ENCODE measurements at places on chromosomes 16 and 17. TPM values are rescaled to one million over a fixed set of nuclear protein-coding genes. Genes with fewer than 3 reads are reported as not detected.
A peak's percentile ranks its signal among the peaks of the same experiment; 100 is the strongest.

- DNase-seq: peak; percentile 75
These were observed 15.4 kb upstream of the ZNF287 start for GRCh38 chr17:16584273-16584995.

- DNase-seq: no peak
These were observed 446 bp upstream of the PSMD11 start for GRCh38 chr17:32443827-32444300.

- no peak for DNase-seq
These were observed 4.5 kb upstream of the SAMD14 start for GRCh38 chr17:50134206-50135110.

DNA sequence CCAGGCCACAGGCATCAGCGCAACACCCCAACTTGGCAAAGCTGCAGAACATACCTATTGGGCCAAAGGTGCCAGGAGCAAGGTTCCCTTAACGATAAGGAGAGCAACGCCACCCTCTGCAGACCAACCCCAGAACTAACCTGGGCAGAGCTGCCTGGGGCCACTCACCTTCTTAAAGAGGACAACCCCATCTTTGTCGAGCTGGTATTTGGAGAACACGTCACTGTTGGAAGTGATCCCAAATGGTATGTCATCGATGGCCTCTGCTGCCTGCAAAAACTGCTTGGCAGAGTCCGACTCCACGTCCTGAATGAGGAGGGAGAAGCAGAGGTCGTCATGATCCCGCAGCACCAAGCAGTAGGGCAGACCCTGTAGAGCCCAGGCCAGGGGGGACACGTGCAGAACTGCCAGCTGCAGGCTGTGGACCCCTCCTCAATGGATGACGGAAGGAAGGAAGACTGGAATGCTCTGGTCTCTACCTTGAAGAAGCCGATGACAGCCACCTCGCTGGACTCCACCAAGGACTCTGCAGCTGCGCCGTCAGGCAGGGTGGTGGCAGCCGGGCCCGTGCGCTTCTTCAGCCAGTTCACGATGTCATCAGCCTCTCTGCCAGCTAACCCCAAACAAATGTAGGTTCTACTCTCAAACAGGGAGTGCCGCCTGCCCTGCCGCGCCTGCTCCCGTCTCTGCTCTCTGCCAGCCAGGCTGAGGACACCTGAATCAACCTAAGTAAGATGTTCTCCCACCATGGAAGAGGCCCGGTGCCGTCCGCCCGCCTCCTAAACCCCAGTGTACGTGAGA is 5.2 kb downstream of the P4HB start:
- DNase-seq: peak; percentile 28

DNA sequence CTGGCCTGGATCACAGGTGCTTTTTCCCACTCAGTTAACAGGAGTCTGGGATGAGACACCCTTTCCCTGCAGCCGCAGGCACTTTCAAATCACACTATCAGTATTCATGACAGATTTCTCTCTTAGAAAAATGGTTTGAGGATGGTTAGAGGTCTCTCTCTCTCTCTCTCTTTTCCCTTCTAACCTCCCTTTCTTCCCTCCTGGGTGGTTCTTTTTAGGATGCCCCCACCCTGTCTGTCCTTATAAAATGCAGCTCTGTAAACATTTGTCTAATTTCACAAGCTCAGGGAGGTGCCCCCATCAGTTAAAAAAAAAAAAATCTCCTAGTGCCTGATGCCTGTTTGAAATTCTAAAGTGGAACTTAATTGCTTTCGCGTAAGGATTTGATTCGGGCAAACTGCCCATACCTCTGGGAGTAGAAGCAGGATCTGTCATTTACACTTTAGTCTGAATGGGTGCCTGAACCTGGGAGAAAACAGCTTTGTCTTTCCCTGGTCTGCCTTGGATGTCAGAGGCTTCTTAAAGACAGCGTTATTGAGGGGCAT is 158.8 kb downstream of the CCDC182 start:
- DNase-seq: no peak

GRCh38 chr17:17757391-17757791 is 76.1 kb downstream of the RAI1 start:
- no peak for DNase-seq

- DNase-seq: no peak
These were observed 52.3 kb downstream of the KPNA2 start for GRCh38 chr17:68087851-68088250.

DNA sequence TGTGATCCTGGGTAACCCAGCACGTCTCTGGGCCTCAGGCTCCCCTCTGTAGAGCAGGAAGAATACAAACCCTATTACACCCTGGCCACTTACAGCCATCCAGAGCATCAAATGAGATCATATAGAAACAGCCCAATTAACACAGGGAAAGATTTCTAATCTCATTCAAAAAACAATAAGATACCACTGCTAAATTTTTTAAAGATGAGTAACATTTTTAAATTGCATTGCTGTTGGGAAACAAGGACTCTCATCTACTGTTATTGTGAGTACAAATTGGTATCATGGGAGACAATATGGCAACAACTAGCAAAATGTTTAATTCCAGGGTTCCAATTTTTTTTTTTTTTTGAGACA is 41.1 kb downstream of the SRL start:
- DNase-seq: peak; percentile 21

GRCh38 chr16:53952215-53953208 is 248.6 kb downstream of the FTO start:
- peak; percentile 63 for DNase-seq

DNA sequence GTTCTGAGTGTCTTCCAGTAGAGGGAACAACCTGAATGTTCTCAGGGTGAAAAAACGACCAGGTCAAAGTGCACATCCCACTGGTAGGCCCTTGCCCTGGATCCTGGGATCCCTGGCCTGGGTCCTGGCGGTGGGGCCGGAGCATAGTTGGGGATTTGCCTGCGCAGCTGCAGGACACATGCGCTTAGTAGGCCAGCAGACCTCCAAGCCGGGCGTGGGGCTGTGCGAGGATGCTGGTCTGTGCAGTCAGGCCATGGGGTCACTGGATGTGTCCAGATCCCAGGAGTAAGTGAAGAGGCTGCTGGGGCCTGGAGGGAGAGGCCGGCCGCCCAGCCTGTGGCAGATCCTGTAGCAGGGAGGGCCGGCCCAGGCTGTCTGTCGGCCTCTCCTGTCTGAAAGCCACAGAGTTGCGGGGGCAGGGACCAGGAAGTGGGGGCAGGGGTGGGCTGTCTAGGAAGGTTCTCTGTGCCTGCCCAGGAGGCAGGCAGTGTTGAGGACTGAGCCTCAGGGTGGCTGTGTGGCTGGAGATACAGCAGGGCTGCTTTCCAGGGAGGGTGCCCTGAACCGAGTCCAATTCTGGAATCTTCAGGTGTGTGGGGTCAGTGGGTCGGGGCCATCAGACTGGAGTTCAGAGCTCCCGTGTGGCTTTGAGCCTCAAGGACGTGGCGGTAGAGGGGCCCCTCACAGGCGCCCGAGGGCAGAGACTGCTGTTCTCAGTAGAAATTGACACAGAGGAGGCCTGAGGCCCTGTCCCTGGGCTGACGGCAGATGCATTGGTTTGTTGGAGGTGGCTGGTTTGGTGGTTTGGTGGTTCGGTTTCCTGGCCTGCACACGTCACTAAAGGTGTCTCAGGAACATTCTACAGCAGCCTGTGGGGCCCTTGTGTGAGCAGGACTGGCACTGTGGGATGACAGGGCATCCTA is 17.2 kb upstream of the NUDT16L1 start:
- DNase-seq: no peak

GRCh38 chr17:74758848-74759168 is 10.4 kb downstream of the NHERF1 start:
- DNase-seq: no peak

DNA sequence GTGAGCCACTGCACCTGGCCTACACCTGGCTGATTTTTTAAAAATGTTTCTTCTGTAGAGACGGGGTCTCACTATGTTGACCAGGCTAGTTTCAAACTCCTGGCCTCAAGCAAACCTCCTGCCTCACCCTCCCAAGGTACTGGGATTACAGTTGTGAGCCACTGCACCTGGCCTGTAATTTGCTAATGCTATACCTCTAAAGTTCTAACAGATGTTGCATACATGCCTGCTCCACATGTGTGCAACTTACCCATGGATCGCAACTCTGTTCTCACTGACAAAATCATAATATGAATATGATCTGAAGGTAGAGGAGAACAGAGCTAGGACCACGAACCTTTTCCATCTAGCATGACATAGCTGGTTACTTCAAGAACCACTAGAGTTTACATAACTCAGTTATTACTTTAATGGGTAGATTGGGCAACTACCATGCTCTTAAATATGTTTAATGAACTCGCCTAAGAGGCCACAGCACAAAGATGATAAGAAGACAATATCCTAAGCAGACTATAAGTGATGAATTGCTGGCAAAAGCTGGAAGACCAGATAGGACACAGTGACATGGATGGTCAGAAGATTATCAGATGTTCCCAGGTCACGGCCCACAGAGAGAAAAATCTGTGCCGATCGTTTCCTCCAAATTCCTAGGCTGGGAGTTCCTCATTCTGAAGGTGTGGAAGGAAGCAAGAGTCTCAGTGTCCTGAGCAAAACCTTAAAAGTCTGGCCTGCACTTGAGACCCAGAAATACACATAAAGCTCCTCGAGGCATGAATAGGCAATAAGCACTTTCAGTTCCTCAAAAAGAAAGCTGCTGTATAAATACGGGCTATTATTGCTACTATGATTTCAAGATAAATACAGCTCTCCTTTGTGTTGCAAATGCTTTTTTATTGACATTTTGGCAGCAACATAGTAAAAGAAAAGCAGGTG is 53.6 kb upstream of the ICAM2 start:
- DNase-seq: no peak

DNA sequence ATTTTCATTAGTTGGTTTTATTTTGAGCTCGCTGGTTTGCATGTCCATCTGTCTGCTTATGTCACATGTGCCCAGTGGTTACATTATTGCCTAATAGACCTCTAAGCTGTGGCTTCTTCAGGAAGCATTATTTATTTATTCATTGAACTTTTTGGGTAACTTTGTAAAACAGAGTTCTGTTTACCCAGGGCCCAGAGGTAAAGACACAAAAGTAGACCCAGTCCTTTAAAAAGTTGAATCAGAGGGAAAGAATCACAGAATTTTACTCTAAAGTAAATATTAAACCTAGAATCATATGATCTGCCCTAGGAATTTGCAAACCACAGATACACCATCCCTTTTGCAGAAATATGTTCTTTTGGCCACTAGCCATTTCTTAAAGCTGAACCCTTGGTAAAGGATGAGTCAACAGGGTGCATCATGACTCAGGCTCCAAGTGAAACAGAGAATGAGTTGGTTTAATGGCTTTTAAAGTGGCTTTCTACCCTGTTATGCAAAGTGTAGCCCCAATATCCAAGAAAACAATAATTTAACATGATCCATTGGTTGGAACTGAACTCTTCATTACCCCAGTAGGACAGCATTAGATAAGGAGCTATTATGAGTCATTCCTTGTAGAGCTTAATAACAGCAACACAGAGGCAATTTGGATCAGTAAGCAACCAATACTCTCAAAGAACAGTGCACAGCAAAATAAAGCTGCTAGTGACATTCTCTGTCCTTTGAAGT is 236.3 kb downstream of the KCNJ2 start:
- peak; percentile 98 for DNase-seq

DNA sequence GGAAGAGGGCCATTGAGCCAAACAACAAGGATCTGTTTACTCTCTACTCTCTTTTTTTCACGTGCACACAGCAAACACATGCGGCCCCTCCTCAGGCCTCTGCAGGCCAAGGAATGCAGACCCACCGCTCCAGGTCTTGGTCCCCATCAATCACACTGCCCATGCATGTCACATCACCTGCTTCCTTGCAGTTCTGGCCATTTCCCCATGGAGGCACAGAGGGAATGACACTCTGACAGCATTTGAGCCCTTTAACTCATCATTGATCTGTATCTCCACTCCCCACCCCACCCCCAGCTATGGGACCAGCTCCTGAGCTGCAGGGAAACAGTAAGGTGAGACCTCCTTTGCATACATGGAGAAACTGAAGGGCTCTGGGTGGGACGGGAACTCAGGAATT is 45.9 kb upstream of the MEIOC start:
- DNase-seq: no peak

- DNase-seq: no peak
These were observed 31.4 kb downstream of the CACNG4 start for GRCh38 chr17:66995944-66996343.

DNA sequence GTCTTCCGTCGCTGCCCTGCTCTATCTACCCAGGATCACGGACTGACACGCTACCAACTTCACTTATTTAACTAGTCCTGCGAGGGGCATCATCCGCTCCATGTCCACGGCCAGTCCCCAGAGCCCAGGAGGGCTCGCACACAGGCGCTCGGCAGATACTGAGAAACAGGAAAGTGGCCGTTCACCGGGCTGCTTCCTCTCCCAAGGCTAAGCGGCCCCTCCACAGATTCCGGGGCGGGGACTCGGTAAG is 388 bp downstream of the OXLD1 start:
- DNase-seq: peak; percentile 22

- no peak for DNase-seq
These were observed 274.0 kb downstream of the PHKB start for GRCh38 chr16:47734987-47735594.

The NOG gene
- 0.73 TPM for polyA plus RNA-seq

The SLC16A3 gene
- polyA plus RNA-seq: 71.0 TPM

The SSTR5 gene
- not detected for polyA plus RNA-seq

The TMEM92 gene
- 0.05 TPM for polyA plus RNA-seq

The GGT6 gene
- polyA plus RNA-seq: not detected

The NOS2 gene
- polyA plus RNA-seq: not detected

The C17orf100 gene
- 0.84 TPM for polyA plus RNA-seq

Measured in fibroblast of lung (primary cell).